ENCODE measurements at places on chromosomes 6 and 20.

GRCh38 chr6:44333273-44333919, 9.1 kb upstream of the SPATS1 start:
- DNase-seq: no peak

- peak; percentile 73 for DNase-seq
These were observed 15.9 kb upstream of the WFDC11 start for GRCh38 chr20:45685896-45686295.

- DNase-seq: no peak
These were observed 211.7 kb upstream of the PRND start for GRCh38 chr20:4509825-4510522.

- DNase-seq: no peak
These were observed 151.2 kb upstream of the TMEM170B start for GRCh38 chr6:11386323-11386722.

GRCh38 chr6:102582569-102582968, 1189.1 kb downstream of the GRIK2 start:
- no peak for DNase-seq

- no peak for DNase-seq
These were observed 17.2 kb upstream of the MAS1L start for GRCh38 chr6:29504961-29505360.

GRCh38 chr6:46704562-46704961, 16.9 kb downstream of the TDRD6 start:
- DNase-seq: peak; percentile 24

DNA sequence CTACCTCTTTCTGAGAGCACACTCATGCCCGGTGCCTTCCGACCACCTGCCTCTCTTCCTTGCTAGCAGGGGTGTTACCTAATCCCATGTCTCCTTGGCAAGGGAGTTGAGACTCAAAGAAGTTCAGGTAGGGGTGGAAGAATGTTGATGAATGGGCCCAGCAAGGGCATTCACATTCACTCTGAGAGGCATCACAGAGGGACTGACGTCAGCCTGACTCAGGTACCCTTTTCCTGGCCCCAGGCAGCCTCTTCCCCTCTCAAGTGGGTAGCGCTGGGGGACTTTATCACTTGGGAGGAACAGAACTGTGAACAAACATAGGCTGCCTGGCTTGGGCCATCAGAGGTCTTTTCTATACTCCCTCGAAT, 35.3 kb downstream of the HM13 start:
- DNase-seq: no peak

GRCh38 chr20:61391812-61392520, 139.9 kb downstream of the CDH4 start:
- DNase-seq: peak; percentile 70

DNA sequence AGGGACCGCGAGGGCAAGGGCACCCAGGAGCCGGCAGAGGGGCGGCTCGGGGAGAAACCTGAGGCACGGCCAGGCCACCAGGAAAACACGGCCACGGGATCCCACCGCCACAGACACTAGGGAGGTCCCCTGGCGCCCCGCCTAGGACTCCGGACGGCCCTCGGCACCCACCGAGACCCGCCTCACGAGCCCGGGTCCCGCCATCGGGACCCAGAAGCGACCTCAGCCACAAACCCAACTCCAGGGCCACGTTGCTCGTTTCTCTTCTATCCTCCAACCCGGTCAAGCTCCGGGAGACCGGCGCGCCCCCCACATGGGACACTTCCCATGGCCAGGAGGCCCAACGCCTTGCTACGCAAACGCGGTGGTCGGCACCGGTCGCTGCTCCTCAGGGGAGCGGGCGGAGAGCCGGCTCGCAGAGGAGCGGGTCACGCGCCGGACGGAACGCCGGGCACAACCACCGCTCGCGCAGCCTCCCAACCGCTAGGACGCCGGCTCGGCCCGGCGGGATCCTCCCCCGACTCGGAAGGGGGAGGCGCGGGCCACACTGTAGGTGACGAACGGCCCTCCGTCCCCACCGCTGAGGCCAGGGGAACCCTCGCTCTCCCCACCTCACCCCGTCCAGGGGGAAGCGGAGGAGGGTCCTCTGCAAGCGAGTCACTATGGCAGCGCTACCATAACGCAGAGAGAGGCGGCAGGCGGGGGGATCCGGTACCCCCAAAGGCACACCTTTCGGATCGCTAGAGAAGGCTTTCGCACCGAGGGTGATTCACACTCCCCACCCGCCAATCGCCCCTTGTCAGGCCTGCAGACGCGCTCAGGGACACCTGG, 1514.1 kb upstream of the DEFB115 start:
- no peak for DNase-seq

GRCh38 chr6:131383421-131384411, 189.3 kb upstream of the ARG1 start:
- no peak for DNase-seq

GRCh38 chr6:75142721-75143120, 63.1 kb downstream of the COL12A1 start:
- no peak for DNase-seq

- DNase-seq: no peak
These were observed 199.5 kb downstream of the TAF4 start for GRCh38 chr20:61866165-61866564.

- no peak for DNase-seq
These were observed 32.8 kb upstream of the IER3 start for GRCh38 chr6:30777155-30777485.

DNA sequence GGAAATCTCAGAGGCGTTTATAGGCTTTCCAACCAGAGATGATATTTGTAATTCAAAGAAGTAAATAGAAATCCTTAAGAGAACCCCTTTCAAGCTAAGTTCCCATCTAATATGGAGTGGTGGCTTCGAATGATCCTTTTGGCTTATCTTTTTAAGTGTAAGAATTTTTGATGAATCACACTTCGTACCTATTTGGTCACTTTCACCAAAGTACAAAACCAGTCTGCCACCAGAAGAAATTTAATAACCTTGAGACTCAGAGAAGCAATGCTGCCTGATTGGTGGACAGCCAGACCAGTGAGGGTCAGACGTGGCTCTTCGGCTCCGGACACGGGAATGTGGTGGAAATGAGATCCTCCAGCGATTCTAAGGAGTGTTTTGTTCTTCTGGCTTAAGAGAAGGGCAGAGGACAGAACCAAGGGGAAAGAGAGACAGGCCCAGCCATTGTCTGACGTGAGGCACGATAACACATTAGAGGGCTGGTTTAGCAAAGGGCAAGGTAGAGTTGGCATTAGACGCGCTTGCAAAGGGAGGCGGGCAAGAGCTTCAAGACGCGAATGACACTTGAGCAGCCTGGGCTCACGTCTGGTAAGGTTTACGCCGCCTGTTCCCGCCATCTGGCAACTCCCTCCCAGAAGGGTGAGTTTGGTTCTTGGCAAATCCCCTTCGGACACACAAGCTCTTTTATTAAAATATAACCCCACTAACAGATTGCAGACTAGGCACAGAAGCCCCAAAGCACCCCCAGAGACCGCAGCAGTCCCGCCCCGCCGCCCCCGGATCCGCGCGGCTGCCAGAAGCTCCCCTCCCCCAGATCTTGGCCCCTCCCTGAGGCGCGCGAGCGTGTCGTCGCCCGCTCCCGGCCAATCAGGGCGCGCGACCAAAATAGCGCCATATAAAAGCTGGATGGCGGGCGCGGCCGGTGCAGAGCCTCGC, 50.0 kb upstream of the EZR start:
- peak; percentile 83 for DNase-seq

DNA sequence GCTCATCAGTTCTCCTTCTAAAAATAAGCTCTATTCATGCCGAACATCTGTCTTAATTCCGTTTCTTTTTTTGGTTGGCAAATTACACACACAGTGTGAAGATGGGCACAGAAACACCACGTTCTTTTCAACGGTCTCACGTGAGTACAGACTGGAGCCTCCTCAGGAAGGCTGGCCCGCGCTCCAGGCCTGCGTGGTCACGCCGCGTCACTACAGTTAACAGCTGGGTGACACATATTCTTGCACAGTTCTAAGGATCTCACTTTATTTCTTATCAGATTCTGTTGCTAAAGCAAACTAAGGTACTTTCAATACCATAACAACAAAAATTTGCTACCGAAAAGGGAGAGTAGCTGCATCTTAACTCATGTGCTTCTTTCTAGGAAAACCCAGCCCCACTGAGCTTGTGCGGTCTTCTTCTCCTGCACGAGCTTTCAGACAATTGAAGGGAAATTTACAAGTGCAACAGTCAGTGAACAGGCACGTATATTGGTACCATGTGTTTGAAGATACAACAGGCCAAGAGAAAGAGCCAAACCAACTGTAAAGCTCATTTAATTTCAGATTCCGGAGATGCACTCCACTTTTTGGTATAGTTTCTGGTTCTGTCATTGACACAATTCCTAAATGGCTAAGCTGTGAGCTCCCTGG, 55.6 kb upstream of the MPC1 start:
- DNase-seq: no peak

- no peak for DNase-seq
These were observed 8.1 kb downstream of the CFAP61 start for GRCh38 chr20:20060234-20060998.

DNA sequence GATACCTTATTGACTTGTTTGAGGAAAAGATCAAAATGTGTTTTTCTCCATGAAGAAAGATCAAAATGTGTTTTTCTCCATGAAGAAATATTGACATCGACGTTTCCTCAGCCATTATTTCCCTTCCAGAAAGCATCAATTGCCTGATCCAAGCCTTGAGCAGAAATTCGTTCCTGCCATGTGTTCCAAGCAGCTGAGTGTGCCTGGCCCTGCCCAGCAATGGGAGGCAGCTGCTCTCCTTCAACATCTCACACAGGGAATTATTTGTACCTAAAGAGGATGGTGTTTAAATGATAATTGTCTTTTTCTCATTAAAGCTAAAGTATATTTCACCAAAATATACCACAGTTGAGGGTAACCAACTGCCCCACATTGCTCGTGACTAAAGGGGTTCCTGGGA, 7.8 kb upstream of the DUSP22 start:
- DNase-seq: no peak

DNA sequence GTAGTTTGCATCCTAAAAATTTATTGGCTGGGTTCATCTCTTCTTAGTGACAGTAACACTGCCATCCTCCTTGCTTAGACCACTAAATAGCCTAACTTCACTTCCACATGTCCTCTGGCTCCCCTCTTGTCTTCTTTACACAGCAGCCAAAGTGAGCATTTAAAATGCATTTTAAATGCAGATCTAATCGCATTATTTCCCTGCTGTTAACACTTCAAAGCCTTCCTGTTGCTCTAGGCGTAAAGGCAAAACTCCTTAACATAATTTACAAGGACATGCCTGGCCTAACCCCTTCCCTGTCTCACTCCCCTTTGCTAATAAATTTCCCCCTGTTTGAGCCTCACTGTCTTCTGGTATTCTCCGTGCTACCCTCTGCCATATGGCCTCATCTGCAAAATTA, 26.5 kb downstream of the NKAIN2 start:
- DNase-seq: peak; percentile 84

DNA sequence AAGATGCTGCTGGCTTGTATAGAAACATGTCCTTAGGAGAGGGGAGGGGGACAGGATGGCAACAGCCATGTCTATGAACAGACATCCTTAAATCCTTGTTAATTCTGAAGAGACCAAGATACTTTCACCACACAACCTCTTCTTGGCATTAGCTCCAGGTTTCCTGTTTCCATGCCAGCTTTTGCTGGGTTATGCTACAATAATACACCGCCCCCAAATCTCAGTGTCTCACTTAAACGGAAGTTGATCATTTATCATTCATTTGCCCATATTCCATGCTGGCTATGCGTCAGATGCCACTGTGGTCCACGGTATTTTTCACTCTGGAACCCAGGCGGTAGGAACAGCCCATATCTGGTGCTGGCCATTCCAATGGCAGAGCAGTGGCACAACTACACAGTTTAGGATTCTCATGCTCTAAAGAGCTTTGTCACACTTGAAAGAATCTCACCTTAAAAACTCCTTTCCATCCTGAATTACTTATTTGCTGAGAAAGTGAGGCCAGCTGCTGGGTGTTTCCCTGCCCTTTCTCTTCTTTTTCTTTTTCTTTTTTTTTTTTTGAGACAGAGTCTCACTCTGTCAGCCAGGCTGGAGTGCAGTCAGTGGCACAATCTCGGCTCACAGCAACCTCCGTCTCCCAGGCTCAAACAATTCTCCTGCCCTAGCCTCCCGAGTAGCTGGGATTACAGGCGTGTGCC, 3.7 kb upstream of the RNASET2 start:
- no peak for DNase-seq

- DNase-seq: no peak
These were observed 59.9 kb upstream of the BHLHE23 start for GRCh38 chr20:63066506-63067265.

GRCh38 chr6:108707328-108707976, 140.8 kb upstream of the ARMC2 start:
- DNase-seq: no peak

DNA sequence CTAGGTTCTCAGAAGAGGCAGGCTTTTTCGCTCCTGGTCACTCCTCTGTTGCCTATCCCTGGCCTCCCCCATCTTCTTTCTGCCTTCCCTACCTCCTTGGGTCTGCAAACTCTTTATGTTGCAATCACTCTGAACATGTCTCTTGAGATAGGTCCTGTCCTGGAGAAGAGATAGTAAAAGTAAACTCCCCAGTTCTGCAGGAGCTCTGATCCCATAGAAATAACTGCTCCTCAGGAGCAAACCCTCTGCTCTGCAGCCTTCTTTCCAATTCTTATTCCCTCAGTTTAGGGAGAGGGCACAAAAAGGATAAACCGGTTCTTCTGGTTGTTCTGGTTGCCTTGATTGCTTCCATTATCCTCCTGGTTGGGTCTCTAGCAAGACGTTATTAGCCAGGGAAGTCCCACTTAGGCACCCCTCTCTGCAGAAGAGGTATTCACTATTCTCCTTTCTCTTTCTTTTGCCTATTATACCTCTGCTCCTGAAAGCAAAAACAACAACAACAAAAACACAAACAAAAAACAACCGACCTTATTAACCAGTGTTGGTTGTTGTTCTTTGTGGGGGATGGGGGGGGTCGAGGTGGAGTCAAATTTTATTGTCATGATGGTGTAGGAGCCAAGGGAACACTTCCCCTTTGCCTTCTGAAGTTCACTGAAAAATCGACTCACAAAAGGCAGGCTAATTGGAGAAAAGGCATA, 973 bp downstream of the TRIM38 start:
- peak; percentile 87 for DNase-seq

GRCh38 chr6:41935685-41936072, 5.9 kb downstream of the CCND3 start:
- no peak for DNase-seq

DNA sequence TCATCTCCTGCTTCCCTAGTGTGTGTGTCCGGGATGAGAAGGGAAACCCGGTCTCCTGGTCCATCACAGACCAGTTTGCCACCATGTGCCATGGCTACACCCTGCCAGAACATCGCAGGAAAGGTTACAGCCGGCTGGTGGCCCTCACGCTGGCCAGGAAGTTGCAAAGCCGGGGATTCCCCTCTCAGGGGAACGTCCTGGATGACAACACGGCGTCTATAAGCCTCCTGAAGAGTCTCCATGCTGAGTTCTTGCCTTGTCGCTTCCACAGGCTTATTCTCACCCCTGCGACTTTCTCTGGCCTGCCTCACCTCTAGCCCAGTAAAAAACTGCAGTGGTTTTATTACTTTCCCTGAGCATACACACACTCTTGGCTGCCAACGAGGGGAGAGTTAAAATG, 23.9 kb upstream of the C6orf141 start:
- no peak for DNase-seq

GRCh38 chr20:12023194-12023795, 105.6 kb downstream of the BTBD3 start:
- no peak for DNase-seq
